ENCODE measurements at places on chromosomes 5 and 9.

DNA sequence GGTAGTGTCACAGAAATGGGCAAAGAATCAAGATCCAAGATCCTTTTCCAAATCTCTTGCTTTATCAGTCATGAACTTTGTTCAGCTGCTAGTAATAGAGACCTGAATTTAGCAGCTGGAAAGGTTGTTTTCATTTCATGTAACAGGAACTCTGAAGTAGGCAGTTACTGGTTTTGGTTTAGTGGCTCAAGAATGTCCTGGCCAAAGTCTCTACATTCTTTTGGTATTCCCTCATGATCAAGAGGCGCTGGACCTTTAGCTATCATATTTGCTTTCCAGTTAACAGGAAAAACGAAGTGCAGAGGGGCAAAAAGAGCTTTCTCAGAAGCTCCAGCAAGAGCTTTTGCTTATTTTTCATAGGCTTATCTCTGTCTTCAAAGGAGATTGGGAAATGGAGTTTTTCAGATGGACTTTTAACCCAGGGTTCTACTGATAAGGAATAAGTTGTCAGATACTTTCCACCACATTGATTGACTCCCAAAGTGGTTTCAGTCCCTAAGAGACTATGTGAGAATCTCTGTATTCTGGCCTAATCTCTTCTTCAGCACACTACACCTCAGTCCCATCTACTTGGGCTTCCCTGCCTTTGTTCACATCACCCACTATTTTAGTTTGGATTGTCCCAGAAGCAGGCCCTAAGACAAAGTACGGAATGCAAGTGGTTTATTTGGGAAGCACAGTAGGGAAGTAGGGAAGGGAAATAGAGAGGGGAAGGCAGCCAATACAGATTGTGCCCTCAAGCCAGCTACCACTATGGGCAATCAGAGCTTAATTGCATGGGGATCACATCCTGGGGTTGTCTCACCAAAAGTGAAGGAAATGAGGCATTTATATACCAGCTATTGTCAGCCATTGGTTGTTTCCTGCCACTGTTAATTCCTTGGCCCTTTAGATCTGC is 359.3 kb downstream of the LRRC70 start:
- DNase-seq: no peak

- no peak for DNase-seq
Measured at GRCh38 chr5:178624631-178625546, 2.0 kb downstream of the CLK4 start.

DNA sequence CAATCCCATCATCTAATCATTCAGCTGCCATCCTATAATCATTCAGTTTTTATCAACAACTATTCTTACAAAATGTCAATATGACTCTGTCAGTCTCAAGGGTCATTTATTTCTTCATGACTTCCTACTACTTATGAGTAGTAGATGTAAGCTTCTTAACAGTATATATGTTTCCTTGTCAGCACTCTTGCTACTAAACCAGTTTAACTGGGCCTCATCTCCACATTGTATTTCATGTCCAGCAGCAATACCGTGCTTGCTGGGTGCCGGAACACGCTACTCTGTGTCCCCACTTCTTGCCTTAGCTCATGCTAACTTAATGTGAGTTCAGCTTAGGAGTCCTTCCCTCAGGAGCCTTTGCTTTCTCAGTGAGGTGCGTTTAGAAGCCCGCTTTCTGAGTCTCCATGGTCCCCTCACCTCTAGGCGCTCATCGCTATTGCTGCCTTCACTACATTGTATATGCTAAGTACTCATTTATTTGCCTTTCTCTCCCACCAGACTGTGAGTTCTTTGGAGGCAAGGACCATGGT is 32.9 kb downstream of the ELL2 start:
- no peak for DNase-seq

- DNase-seq: no peak
Measured at GRCh38 chr5:163385271-163385670, 52.1 kb upstream of the CCNG1 start.

All from OCI-LY7 (cell line).